ENCODE measurements at places on chromosomes 2 and 18.
A peak's percentile ranks its signal among the peaks of the same experiment; 100 is the strongest.

DNA sequence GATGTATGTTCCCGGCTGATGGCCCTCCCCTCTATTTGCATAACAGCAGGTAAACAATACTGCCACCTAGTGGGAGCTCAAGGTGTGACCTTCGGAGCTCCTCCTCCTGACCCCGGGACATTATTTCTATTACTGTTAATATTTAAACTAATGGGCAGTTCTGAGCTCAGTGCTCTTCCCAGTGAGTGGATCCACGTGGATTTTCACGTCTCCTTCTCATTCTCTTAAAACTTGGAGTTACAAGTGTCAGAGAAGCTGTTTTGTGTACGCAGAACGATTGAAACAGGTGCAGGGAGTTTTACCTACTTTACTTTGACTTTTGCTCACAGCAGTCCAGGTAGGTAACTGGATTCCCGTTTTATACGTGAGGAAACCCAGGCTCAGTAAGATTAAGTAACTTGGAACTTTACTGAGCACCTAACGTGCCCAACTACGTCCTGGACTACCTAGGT lies 127.3 kb downstream of the PRKCE start:
- peak; percentile 74 for DNase-seq
- H3K4me3 ChIP-seq: peak overlapping the region; percentile 42
- H3K36me3 ChIP-seq: no peaks in the 10 kb centered on the region
- H3K27me3 ChIP-seq: no peaks in the 10 kb centered on the region
- H3K27ac ChIP-seq: no peak overlapping the region
- H3K4me1 ChIP-seq: no peaks in the 10 kb centered on the region

GRCh38 chr18:36187193-36187825 lies at the start of gene MOCOS:
Gene MOCOS (plus strand): TSS chr18:36187497. CDS start chr18:36187540, 43 bp downstream.
- H3K27me3 ChIP-seq: peaks cover 14% of the 10 kb centered on the region
- DNase-seq: peak; percentile 25
- H3K4me1 ChIP-seq: peaks cover 17% of the 10 kb centered on the region
- H3K36me3 ChIP-seq: no peaks in the 10 kb centered on the region

DNA sequence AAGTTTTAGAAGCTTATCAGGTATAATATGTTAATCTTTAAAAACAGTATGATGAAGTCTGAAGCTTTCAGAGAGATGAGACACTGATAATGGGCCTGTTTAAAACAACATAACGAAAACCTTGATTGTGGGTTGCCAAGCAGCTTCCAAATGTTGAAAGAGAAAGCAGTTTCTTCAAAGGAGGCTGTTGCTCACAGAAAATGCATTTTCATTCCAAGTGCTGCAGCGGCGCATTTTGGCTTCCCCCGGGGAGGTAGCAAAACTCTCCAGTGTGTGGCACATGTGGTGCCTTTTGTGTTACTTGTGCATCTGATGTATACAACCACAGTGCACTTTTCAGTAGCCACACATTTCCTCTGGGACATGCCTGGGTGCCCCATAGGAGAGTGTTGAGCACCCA lies 66.1 kb downstream of the TMEFF2 start:
- H3K27ac ChIP-seq: no peak overlapping the region
- no peaks in the 10 kb centered on the region for H3K4me1 ChIP-seq
- no peak overlapping the region for H3K4me3 ChIP-seq

DNA sequence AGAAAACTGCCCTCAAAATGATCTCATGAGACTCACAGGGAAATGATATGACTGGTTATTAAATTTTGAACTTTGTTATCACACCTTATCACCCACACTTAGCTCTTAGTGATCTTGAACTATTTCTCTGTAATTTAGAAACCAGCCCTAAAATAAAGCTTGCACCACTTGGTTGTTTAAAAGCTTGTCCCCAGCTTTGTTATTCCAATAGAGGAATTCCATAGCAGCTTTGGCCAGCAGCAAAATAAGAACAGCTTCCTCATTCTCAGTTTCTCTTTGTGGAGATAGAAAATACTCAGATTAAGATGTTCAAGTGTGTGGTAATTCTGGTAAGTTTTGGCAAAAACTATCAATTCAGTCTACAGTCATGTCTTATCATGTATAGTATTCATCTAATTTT lies 54.4 kb upstream of the CCDC68 start:
- H3K4me1 ChIP-seq: no peaks in the 10 kb centered on the region
- H3K36me3 ChIP-seq: no peaks in the 10 kb centered on the region
- H3K27me3 ChIP-seq: no peaks in the 10 kb centered on the region
- DNase-seq: no peak
- no peak overlapping the region for H3K27ac ChIP-seq

DNA sequence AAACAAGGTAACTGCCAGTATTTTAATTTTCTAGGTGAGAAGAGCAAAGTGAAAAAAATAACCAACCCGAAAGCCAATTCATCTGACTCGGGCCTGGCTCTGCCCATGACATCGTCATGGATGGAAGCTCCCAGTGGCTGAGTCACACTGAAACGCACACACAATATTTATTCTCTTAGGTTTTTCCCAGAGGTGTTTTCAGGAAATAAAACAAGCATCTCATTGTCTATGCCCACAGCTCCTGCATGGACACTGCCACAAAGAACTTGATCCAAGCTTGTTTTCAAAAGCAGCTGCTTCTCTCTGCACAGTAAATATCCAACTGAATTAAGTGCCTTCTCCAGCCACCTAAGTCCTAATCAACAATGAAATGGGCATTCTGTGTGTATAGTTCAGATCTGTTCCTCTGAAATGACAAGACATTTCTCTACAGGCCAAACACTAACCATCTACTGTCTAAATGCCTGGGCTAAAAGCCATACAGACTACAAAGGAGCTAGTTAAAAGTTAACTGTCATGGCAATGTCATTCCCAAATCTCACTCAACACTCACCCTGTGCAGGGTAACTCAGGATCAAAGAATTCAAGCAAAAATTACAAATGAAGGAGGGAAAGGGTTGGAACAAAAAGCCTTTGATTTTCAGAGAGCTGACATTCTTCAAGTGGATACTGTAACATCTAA lies 62.9 kb downstream of the RPL31 start:
- H3K27ac ChIP-seq: no peak overlapping the region
- no peaks in the 10 kb centered on the region for H3K4me1 ChIP-seq
- H3K36me3 ChIP-seq: no peaks in the 10 kb centered on the region
- no peaks in the 10 kb centered on the region for H3K27me3 ChIP-seq
- no peak for DNase-seq

- H3K27ac ChIP-seq: no peak overlapping the region
- H3K4me3 ChIP-seq: no peak overlapping the region
- peak; percentile 48 for DNase-seq
- H3K27me3 ChIP-seq: no peaks in the 10 kb centered on the region
- no peaks in the 10 kb centered on the region for H3K36me3 ChIP-seq
Observed at GRCh38 chr2:84631047-84631446, 114.7 kb downstream of the DNAH6 start.

DNA sequence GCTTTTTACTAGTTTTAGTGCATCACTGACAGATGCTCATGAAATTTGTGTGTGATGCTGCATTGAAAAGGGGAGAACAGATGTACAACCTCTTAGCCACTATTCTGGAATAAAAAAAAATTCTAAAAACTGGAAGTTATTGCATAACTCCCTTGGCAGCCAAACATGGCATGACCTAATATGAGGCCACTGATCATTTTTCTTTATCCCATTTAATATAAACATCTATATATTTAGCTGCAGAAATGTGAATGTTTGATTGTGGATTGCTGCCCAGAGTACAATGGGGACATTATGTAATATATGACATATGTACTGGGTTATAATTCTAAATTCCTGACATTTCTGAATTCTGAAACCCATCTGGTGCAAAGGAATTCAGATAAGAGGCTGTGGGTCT lies 86.5 kb downstream of the CDCA7 start:
- no peaks in the 10 kb centered on the region for H3K4me1 ChIP-seq
- no peak overlapping the region for H3K27ac ChIP-seq
- DNase-seq: no peak
- peaks cover 12% of the 10 kb centered on the region for H3K27me3 ChIP-seq
- H3K4me3 ChIP-seq: no peak overlapping the region

GRCh38 chr2:136363900-136364299 lies 246.0 kb upstream of the CXCR4 start:
- no peak for DNase-seq
- H3K4me1 ChIP-seq: peaks cover 6% of the 10 kb centered on the region
- no peak overlapping the region for H3K4me3 ChIP-seq

DNA sequence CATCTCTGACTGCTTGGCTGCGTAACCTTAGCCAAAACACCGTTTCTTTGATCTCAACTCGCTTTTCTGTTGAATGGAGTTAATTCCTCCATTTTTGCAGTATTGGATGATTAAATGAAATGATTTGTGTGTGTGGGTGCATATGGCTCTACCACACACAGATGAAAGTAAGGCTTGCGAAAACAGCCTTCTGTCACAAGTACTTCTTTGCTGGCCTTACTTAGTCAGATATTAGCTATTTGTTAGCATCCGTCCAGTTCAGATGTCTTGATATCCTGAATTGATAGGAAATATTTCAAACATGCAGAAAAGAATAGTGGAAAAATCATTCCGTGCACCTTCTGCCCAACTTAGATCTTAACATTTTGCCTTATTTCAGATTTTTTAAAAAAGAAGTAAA lies 21.8 kb downstream of the NCOA1 start:
- no peaks in the 10 kb centered on the region for H3K27me3 ChIP-seq
- no peaks in the 10 kb centered on the region for H3K36me3 ChIP-seq
- no peak overlapping the region for H3K27ac ChIP-seq
- no peak overlapping the region for H3K4me3 ChIP-seq
- peaks cover 19% of the 10 kb centered on the region for H3K4me1 ChIP-seq
- DNase-seq: no peak

DNA sequence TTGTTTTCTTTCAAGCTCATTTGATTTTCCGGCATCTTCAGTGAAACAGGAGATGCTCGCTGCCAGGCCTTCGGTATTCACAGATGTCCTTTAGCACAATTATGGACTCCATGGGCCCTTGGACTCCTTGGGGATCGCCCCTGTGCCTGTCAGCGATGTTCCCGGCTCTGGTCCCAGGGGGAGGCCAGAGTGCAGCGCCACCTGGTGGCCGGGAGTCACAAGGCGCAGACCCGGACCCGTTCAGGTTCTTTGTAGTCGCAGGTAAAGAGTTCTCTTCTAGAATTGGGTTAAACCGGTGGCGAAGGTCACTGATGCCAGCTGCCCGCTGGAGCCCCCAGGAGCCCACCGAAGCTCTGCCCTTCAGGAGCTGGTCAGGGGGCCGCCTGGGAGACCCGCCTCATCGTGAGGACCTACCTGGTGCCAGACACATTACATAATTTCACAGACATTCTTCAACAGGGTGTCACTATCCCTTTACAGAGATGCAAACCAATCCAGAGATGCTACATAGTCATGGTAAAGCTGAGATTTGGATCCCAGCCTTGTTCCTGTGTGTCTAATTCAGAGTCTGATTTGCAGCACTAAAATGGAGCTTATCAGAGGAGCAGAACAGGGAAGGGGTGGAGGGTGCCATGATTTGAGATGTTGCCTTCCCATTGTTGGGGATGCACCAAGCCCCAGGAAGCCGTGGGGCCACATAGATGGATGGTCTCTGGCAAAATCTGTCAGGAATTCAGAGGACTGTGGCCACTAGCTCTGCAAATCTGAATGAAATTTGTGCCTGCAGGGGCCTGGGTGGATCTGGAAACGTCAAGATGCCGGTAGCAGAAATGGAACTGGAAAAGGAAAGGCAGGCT lies 6.0 kb upstream of the INPP5D start:
- no peaks in the 10 kb centered on the region for H3K36me3 ChIP-seq
- H3K4me3 ChIP-seq: no peak overlapping the region
- no peak overlapping the region for H3K27ac ChIP-seq

GRCh38 chr2:176087330-176088047 lies 3.7 kb upstream of the EVX2 start:
- no peaks in the 10 kb centered on the region for H3K36me3 ChIP-seq
- H3K4me3 ChIP-seq: no peak overlapping the region
- H3K27me3 ChIP-seq: peaks cover 67% of the 10 kb centered on the region
- DNase-seq: no peak

DNA sequence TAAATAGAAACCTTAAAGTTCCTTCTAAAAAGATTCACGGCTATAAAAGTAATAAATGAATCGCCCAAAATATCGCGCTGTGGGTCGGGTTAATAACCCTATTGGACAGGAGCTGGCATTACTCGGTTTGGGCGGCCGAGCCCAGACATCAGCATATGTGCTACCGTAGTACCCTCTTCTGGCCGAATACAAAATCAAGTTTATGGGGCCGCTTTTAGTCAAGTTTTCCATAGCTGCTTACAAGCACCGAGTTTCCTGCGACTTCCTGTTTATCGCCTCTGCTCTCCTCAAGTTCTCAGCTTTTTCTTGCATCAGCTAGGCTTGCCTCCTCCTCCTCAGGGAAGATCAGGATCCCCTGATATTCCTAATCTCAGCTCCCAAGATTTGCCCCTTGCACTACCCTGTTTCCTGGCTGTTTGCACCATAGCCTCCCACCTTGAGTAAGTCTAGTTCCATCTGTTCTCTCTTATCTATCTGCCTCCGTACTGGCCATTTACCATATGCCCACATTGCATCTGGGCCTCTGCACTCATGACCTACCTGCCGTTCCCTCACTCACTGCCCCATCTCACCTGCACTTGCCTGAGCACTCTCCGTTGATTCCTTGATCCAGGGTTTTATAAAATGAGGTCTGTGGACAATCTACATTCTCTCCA lies 56.1 kb downstream of the SLC35F5 start:
- no peak for DNase-seq
- H3K4me3 ChIP-seq: peak overlapping the region; percentile 9
- H3K27me3 ChIP-seq: peaks cover 2% of the 10 kb centered on the region
- no peaks in the 10 kb centered on the region for H3K36me3 ChIP-seq
- H3K4me1 ChIP-seq: peaks cover 5% of the 10 kb centered on the region

GRCh38 chr18:24672165-24672941 lies 211.9 kb downstream of the HRH4 start:
- H3K27me3 ChIP-seq: no peaks in the 10 kb centered on the region
- no peak overlapping the region for H3K27ac ChIP-seq
- H3K36me3 ChIP-seq: no peaks in the 10 kb centered on the region
- H3K4me1 ChIP-seq: no peaks in the 10 kb centered on the region
- no peak for DNase-seq

DNA sequence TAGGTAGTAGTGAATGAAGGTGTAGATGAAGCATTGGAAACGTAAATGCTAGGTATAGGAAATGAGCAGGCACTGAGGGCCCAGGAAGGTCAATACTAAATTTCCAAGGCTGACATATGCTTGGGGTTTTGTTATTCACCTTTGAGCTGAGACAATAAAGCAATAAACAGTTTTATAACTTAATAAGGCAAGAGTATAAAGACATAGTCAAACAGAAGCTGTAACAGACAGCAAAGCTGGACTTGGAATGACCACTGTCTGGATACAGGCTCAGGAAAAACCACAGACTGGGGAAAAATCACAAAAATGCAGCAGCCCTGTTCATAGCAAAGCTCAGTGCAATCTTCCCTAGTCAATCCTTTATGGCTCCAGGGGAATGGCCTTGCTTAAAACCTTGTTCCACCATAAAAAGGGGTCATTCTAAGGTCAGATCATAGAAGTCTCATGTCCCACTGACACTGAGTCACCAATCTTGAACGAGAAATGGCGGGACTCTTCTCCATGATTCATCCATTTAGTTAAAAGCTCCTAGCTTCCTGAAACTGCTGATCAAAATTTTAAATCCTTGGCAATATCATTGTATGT lies 493.3 kb downstream of the CMPK2 start:
- H3K27me3 ChIP-seq: no peaks in the 10 kb centered on the region
- H3K36me3 ChIP-seq: no peaks in the 10 kb centered on the region
- H3K4me3 ChIP-seq: no peak overlapping the region
- no peak for DNase-seq

- no peak overlapping the region for H3K4me3 ChIP-seq
- no peaks in the 10 kb centered on the region for H3K4me1 ChIP-seq
- H3K27ac ChIP-seq: no peak overlapping the region
Observed at GRCh38 chr2:26945991-26946750, 24.3 kb upstream of the MAPRE3 start.

GRCh38 chr2:215262741-215263362 lies 49.0 kb upstream of the ATIC start:
- no peaks in the 10 kb centered on the region for H3K4me1 ChIP-seq
- H3K27me3 ChIP-seq: no peaks in the 10 kb centered on the region
- no peak for DNase-seq
- H3K4me3 ChIP-seq: no peak overlapping the region
